ENCODE measurements at places on chromosomes 1 and 21. TPM values are rescaled to one million over a fixed set of nuclear protein-coding genes. Genes with fewer than 3 reads are reported as not detected.

DNA sequence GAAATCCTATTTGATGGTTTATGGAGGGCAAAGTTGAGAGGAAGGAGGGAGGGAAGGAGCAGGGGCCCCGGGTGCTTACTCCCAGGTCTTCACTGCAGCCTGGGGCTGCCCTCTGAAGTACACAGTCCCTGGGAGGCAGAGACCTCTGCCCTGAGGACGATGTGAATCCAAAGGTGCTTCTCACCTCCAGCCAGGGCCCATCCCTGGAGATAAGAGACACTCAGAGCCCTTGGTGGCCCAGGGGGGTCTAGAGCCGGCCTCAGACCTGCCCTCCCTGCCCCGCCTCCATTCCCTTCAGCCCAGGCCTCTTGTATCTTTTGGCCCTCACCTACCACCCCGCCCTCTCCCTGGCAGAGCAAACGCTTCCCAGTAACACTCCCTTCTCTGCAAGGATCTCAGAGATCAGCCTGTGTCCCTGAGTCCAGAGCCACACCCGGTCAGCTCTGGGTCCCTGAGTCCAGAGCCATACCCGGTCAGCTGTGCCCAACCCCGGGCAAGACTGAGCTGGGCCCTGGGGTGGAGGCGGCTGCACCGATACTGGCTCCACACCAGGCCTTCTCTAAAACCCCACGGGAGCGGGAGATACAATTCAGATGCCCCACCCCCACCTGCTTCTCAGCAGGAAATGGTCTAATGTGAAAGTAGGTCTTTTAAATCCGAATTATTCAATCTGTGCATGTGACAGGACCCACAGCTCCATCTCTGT, 3.6 kb upstream of the GNB1 start:
- no peak for DNase-seq

- no peak for DNase-seq
Observed at GRCh38 chr1:82625537-82625936, 824.8 kb downstream of the ADGRL2 start.

The PTPN14 gene
- total RNA-seq, result 46.9 TPM

The TNFAIP8L2 gene
- 2.2 TPM for total RNA-seq

DNA sequence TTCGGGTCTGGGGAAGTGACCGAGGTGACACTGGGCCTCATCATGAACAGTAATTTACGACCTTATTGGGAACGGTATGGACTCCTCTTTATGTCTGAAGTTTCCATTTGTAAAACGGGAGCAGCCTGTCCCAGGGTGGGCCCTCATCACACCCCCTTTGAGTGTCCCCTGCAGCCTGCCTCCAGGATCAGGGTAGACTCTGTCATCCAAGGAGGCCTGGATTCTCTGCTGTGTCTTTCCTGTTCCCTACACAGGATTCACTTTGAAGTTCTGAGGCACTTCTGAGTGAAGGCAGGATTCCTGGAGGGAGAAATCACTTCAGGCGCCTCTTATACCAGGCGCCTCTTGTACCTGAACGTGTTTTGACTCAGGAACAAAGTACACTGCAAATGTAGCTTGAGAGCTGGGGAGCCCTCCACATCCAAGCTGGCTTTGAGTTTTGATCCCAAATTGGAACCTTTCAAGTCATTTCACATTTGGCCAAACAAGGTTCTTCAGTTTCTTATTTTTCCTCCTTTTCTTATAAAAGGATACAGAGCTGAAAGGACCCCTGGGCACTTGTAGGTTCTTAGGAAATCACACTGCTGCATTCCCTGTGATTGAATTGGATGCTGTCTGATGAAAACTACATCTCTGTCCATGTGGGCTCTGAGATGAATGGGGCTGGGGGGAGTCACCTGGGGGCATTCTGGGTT, 106.0 kb downstream of the SUSD4 start:
- DNase-seq, result no peak

GRCh38 chr1:223726380-223727001, 14.2 kb downstream of the CAPN2 start:
- peak; percentile 97 for DNase-seq

- no peak for DNase-seq
Observed at GRCh38 chr1:192587386-192588266, 12.1 kb downstream of the RGS1 start.

The EEIG2 gene
- 22.2 TPM for total RNA-seq

The TNFRSF4 gene
- total RNA-seq, result 0.39 TPM

DNA sequence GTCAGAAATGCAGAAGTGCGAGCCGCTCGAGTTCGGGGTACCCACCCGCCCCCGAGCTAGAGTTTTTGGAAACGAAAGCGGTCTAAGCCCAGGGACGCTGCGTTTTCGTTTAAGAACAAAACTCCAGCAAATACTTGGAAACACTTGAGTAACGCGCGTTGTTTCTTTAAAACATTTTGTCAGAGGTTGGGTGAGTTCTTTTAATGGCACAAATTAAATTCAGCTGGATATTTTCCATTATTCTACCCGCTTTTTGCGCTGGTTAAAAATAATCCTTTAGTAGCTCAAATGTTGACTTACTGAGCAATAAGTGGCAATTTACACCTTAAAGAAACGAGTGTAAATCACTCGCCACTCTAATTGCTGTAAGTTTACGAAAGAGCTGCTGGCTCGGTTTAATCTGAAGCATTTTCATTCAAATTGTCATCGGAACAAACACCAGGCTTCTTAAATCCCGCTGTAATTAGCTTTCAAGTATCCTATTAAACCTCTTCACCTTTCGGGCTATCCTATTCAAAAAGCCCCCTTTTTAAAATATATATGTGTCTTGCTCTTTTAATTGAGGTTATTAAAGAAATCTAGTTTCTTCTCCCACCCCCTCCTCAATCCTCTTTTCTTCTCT, 1.5 kb downstream of the LHX8 start:
- peak; percentile 25 for DNase-seq

- DNase-seq, result no peak
Observed at GRCh38 chr1:245939756-245940345, 567.2 kb downstream of the SMYD3 start.

The RER1 gene
- total RNA-seq, result 40.1 TPM

DNA sequence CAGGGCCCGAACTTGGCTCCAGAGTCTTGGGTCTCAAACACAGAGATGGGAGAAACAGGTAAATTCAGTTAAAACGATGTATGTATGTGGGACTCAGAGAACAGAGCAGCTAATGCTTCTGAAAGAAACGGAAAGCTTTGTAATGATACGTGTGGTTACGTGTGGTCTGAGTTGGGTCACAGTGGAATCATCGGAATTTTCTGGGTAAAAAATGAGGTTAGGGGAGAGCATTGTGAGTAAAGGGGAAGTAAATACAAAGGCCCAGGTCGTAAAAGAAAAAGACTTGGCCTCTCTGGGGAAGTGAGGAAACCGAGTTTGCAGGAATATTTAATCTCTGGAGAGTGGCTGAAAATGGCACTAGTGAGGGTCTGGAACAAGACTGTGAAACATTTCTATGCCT, 8.3 kb downstream of the NHLH2 start:
- DNase-seq, result no peak

The EVA1C gene
- 5.3 TPM for total RNA-seq

DNA sequence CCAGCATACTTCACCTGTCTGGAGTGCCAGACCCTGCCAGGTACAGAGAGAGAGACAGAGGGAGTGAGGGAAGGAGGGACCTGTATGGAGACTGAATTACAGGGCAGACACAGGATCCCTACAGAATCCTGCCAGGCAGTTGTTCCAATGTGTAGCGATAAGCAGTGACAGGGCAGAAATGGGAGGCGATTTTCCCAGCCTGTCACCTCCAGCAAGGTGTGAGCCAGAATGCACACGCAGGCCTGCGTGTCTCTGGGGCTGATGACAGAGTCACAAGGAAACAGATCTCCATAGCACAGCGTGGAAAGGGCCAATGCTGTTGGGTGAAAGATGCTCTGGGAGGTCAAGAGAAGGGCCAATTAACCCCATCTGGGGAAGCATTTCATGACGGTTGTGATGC, 111.3 kb downstream of the HIVEP3 start:
- no peak for DNase-seq

The LRRC53 gene
- not detected for total RNA-seq

DNA sequence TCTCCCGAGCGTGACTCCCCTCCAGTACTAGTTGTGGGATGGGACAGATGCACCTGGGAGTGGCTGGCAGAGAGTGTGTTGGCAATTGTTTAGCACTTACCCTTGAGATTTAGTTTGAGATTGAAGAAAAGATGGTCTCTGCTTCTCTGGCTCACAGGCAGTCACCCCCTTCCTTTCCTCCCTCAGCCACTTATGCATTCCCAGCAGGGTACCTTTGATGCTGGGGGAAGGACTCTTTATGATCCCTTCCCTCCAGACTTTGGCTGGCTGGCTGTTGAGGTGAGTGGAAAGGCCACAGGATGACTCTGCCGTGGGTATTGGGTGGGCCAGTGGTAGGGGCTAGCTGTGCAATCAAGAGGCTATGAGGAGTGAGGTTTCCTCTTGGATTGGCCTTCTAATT, 236.8 kb downstream of the CAMTA1 start:
- no peak for DNase-seq

GRCh38 chr1:233172201-233172600, 123.3 kb downstream of the PCNX2 start:
- DNase-seq, result no peak

- DNase-seq, result peak; percentile 37
Observed at GRCh38 chr1:107405236-107405635, 264.4 kb downstream of the NTNG1 start.

- DNase-seq, result peak; percentile 71
Observed at GRCh38 chr1:63731117-63732043, 42.4 kb upstream of the ROR1 start.

The CYP4A11 gene
- not detected for total RNA-seq

- no peak for DNase-seq
Observed at GRCh38 chr1:109312978-109313775, 6.4 kb upstream of the MYBPHL start.

The GPR37L1 gene
- not detected for total RNA-seq

GRCh38 chr1:208559597-208560329, 315.6 kb upstream of the PLXNA2 start:
- DNase-seq, result no peak

The LMOD1 gene
- total RNA-seq, result 7.4 TPM

Data from skin of body (tissue), 3 donors.